ENCODE measurements at places on chromosomes 11 and 22. TPM values are rescaled to one million over a fixed set of nuclear protein-coding genes. Genes with fewer than 3 reads are reported as not detected.

- no peaks in the 10 kb centered on the region for H3K27me3 ChIP-seq
- no peak overlapping the region for H3K4me3 ChIP-seq
- H3K27ac ChIP-seq: no peak overlapping the region
- no peaks in the 10 kb centered on the region for H3K36me3 ChIP-seq
- H3K4me1 ChIP-seq: no peaks in the 10 kb centered on the region
These were observed 1122.3 kb downstream of the BRD1 start for GRCh38 chr22:48705159-48705916.

GRCh38 chr11:118434553-118435289, 1.6 kb upstream of the KMT2A start:
- peak overlapping the region; percentile 90 for H3K4me3 ChIP-seq
- peaks cover 10% of the 10 kb centered on the region for H3K4me1 ChIP-seq
- peak; percentile 26 for DNase-seq
- no peaks in the 10 kb centered on the region for H3K36me3 ChIP-seq
- H3K27ac ChIP-seq: no peak overlapping the region

DNA sequence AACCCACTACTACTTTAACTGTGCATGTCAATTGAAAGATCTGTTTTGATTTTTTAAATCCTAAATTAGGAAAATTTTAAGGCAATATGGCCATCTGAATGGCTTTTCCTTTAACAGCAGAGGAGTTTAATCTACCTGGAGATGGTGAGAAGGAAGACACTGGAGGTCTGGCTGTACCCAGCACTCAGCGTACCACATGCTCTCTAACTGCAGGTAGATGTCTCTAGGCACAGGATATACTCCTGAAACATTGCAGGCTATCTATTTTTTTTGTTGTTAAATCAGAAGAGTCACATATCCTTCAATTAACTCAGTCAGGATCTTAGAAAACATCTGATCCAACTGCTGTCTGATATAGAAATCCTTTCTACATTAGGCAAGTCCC, 17.3 kb upstream of the CASTOR1 start:
- DNase-seq: no peak
- H3K27ac ChIP-seq: no peak overlapping the region

DNA sequence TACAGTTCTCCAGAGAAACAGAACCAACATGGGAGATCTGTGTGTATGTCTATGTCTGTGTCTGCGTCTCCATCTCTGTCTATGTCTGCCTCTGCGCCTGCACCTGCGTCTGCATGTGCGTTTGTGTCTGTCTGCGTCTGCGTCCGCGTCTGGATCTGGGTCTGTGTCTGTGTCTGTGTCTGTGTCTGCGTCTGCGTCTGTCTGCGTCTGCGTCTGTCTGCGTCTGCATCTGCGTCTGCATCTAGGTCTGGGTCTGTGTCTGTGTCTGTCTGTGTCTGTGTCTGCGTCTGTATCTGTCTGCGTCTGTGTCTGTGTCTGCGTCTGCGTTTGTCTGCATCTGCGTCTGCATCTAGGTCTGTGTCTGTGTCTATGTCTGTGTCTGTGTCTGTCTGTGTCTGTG, 88.4 kb upstream of the SLC22A12 start:
- H3K36me3 ChIP-seq: no peaks in the 10 kb centered on the region
- no peak for DNase-seq
- no peak overlapping the region for H3K27ac ChIP-seq
- no peaks in the 10 kb centered on the region for H3K4me1 ChIP-seq
- no peak overlapping the region for H3K4me3 ChIP-seq
- peaks cover 8% of the 10 kb centered on the region for H3K27me3 ChIP-seq

DNA sequence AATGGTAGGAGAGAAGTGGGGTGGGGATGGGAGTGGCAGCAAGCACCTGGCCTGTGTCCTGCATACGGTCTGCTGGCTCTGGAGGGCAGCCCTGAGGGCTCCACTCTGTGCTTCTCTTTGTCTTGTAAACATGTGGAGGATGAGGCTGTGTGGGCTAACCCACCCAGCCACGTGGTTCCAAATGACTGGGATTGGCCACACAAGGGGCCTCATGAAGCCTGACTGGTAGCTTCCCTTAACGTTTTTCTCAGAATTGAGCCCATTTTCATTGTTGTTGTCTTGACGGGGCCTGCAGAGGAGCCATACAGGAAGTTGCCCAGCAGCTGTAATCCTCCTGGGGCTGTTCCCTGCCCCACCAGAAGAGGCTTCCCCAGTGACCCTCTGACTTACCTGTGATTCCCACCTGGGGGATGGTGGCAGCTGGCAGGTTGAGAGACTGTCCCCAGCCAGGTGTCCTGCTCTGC, 18.0 kb downstream of the DERL3 start:
- peaks cover 32% of the 10 kb centered on the region for H3K36me3 ChIP-seq
- no peaks in the 10 kb centered on the region for H3K27me3 ChIP-seq
- no peak for DNase-seq

DNA sequence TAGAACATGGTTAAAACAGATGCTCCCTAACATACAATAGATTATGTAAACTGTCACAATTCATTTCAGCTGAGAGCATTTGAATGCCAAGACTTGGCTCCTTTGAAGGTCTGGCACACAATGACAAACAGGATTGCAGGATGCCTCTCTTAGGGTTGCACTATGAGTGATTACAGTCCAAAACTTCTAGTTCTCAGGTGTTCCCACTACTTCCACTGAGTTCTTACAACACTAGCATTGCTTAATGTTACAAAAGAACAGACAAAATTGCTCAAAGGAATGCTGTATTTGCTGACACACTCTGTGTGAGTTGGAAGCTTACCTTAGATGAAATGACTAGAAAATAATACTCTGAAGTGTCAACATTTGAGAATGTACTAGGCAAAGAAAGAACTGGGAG, 2413.8 kb upstream of the RAG2 start:
- no peak overlapping the region for H3K4me3 ChIP-seq
- H3K27me3 ChIP-seq: no peaks in the 10 kb centered on the region
- H3K27ac ChIP-seq: no peak overlapping the region
- no peaks in the 10 kb centered on the region for H3K36me3 ChIP-seq
- no peaks in the 10 kb centered on the region for H3K4me1 ChIP-seq

DNA sequence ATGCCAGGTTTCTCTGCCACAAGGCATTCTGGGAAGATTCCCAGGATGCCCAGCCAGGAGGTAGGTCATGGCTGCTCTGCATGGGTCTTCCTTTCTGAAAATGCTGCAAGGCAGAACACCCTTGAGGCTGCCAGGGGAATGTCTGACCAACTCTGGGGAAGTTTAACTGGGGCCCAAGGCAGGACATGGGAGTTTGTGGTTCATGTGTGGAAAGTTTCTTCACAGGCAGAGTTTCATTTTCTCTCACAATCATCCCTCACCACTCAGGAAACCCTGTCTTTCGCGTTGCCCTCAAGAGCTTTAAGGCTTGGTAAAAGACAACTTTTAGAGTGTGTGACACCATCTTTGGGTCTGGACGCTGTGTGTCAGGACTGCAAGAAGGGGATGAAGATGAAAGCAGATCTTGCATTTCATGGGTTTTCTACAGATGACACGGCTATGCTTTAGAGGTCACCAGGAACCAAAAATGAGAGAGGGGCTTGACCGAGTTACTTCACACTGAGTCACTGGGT, 133.5 kb downstream of the CD44 start:
- no peak overlapping the region for H3K4me3 ChIP-seq
- H3K4me1 ChIP-seq: peaks cover 15% of the 10 kb centered on the region
- H3K27ac ChIP-seq: no peak overlapping the region
- DNase-seq: no peak
- H3K36me3 ChIP-seq: no peaks in the 10 kb centered on the region

- no peaks in the 10 kb centered on the region for H3K4me1 ChIP-seq
- no peak overlapping the region for H3K27ac ChIP-seq
- no peaks in the 10 kb centered on the region for H3K27me3 ChIP-seq
- H3K36me3 ChIP-seq: peaks cover 2% of the 10 kb centered on the region
- DNase-seq: peak; percentile 31
These were observed 148.1 kb downstream of the DYNC2H1 start for GRCh38 chr11:103257360-103257759.

- H3K27me3 ChIP-seq: no peaks in the 10 kb centered on the region
- H3K36me3 ChIP-seq: no peaks in the 10 kb centered on the region
- H3K4me3 ChIP-seq: no peak overlapping the region
- H3K4me1 ChIP-seq: peaks cover 10% of the 10 kb centered on the region
These were observed 68.3 kb downstream of the HIPK3 start for GRCh38 chr11:33325451-33325850.

DNA sequence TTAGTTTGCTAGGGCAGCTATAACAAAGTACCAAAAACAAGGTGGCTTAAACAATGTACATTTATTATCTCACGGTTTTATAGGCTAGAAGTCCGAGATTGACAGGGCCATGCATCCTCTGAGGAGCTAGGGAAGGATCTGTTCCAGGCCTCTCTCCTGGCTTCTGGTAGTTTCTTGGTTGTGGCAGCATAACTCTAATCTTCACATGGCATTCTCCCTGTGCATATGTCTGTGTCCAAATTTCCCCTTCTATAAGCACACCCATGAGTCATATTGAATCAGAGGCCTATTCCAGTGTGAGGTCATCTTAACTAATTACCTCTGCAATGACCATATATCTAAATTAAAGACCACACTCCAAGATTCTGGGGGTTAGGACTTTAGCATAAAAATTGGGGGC, 31.3 kb upstream of the MMP13 start:
- peak; percentile 78 for DNase-seq
- no peaks in the 10 kb centered on the region for H3K36me3 ChIP-seq
- peaks cover 10% of the 10 kb centered on the region for H3K4me1 ChIP-seq

DNA sequence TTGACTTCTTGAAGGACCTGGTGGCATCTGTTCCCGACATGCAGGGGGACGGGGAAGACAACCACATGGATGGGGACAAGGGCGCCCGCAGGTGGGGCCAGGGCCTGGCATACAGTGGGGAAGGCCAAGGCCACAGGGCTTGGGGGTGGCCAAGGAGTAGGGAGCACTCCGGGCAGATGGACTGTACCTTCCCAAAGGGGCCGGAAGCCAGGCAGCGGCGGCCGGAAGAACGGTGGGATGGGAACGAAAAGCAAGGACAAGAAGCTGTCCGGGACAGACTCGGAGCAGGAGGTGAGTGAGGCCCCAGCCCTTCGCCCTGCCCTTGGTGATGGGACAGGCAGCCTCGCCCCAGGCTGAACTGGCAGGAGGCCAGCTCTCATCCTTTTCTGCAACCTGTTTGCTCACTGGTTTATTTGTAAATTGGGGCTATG, 1.2 kb downstream of the DRAP1 start:
- peaks cover 28% of the 10 kb centered on the region for H3K4me1 ChIP-seq
- H3K36me3 ChIP-seq: peaks cover 22% of the 10 kb centered on the region
- H3K4me3 ChIP-seq: peak overlapping the region; percentile 82
- H3K27ac ChIP-seq: peak overlapping the region; percentile 69
- DNase-seq: no peak
- H3K27me3 ChIP-seq: no peaks in the 10 kb centered on the region

DNA sequence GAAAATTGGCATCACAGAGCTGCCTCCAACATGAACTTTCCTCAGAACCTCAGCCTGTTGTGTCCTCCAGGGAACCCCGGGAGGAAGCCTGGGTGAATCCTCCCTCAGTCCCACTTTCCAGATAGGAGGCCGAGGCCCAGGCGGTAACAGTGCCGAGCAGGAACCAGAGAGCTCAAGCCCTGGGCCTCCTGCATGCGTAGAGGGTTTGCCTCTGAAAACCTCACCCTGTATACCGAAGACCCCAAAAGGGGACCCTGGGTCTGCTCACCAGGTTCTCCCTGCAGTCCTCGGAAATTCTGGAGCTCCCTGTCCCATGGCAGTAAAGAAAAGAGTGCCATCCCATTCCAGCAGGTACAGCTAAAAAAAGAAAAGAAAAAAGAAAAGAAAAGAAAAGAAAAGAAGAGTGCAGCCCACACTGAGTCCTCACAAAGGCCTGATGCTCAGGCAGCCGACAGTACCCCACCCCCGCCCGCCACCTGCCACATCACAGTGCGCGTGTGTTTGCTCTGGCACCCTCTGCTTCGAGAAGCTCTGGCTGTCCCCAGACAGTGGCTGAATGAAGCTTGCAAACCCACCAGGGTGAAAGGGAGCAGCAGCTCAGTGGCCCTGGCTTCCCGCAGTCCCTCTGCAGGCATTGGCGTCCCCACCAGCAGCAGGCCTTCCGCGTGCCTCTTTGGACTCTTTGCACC, 28.4 kb upstream of the FADD start:
- H3K36me3 ChIP-seq: no peaks in the 10 kb centered on the region
- no peak overlapping the region for H3K4me3 ChIP-seq
- no peak overlapping the region for H3K27ac ChIP-seq
- no peaks in the 10 kb centered on the region for H3K27me3 ChIP-seq
- no peaks in the 10 kb centered on the region for H3K4me1 ChIP-seq

DNA sequence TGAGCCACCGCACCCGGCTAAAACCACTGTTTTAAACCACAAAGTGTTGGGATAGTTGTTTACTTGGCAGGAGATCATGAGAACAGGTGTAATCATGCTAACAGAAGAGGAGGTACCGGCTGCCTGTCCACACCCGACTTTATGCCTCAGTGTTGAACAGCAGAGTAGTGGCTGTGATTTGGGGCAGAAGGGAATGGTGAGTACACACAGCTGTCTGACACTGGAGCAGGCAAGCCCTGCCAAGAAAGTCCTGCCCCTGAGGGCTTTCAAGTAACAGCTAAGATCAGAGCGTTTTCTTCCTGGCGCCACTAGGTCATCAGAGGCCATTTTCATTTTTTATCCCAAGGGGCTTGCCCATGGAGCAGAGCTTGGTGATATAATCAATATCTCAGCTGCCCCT, 8.1 kb downstream of the CDKN1C start:
- H3K36me3 ChIP-seq: no peaks in the 10 kb centered on the region
- DNase-seq: peak; percentile 47
- H3K27me3 ChIP-seq: peaks cover 2% of the 10 kb centered on the region

DNA sequence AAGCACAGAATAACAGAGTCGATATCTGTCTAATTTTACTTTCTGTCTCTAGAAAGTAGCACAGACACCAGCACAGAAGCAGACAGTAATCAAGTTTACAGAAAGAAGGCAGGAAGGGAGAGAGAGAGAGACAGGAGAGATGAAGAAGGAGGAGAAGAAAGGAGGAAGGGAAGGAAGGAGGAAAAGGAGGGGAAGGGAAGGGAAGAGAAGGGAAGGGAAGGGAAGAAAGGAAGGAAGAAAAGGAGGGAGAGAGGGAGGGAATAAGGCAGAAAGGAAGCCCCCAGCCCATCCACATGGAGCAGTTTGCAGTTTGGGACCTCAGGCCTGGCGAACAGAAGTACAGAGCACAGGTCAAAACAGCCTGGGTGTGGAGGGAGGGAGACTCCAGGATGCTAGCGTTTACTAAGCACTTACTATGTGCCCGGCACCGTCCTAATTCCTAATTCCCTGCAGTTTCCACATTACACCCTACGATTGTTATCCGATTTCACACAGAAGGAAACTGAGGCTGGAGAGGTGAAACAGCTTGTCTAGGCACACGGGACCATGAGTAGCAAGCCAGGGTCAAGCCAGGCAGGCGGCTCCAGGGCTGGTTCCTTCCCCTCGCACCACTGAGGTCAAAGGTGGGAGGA, 46.0 kb upstream of the WNT7B start:
- H3K27me3 ChIP-seq: peaks cover 9% of the 10 kb centered on the region
- no peak overlapping the region for H3K4me3 ChIP-seq
- H3K27ac ChIP-seq: peak overlapping the region; percentile 13
- no peak for DNase-seq

TBX1 gene
- not detected for total RNA-seq

ART1 gene
- not detected for total RNA-seq

LARGE2 gene
- total RNA-seq: not detected

GVQW3 gene
- total RNA-seq: 1.8 TPM

LSP1 gene
- 6.7 TPM for total RNA-seq

MMP13 gene
- not detected for total RNA-seq

PVALB gene
- total RNA-seq: not detected

CASP5 gene
- total RNA-seq: 0.26 TPM

OR8D1 gene
- total RNA-seq: not detected

CDHR5 gene
- not detected for total RNA-seq
